ENCODE measurements at places on chromosomes 6 and 20. TPM values are rescaled to one million over a fixed set of nuclear protein-coding genes. Genes with fewer than 3 reads are reported as not detected.

DNA sequence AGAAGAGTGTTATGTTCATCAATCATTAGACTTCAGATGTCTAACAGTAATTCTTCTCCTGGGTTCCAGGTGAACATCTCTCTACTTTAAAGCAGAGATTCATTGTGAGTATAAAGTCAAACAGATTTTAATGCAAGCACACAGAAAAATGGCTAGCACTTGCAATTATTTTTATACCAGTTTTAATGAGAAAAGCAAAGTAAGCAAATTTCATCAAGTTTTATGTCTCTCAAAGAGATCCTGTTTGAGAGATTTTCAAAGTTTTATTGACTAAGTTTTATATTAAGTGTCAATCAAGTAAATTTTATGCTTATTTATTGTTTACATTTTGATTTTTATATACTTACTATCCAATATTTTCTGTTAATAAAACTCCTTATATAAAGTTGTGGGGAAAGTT is 1628.5 kb downstream of the HACE1 start:
- no peak for DNase-seq

- no peak for DNase-seq
These were observed at the start of gene DEFB121 for GRCh38 chr20:31406115-31406514. Gene DEFB121, minus strand, starts transcription at chr20:31406215. Its CDS starts 63 bp downstream, at chr20:31406152.

Gene HLA-C
- polyA plus RNA-seq: 42.1 TPM

Gene TGM6
- polyA plus RNA-seq: not detected

- DNase-seq: peak; percentile 45
These were observed 48.5 kb downstream of the FNDC1 start for GRCh38 chr6:159217595-159218275.

GRCh38 chr20:19802492-19803158 is 44.6 kb downstream of the RIN2 start:
- peak; percentile 76 for DNase-seq

GRCh38 chr20:12883507-12883885 is 125.3 kb upstream of the SPTLC3 start:
- DNase-seq: no peak

- no peak for DNase-seq
These were observed 123.0 kb downstream of the PREX1 start for GRCh38 chr20:48704761-48705160.

DNA sequence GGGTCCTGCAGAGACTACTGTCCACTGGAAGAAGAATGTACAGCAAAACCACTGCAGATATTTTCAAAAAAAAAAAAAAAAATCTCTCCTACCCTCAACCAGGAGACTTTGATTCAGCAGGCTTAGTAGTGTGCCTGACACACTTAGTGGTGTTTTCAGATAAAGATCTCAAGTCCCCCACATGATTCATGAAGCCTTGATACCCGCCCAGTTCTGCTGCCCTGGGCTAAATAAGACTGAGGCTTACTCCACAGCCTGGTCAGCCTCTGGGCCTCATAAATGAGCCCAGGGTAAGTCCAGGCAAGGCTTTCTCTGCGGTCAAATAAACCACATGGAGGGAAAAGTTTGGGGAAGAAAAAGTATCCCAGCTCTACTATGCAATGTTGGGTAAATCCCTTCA is 222.1 kb upstream of the ARID1B start:
- DNase-seq: no peak

- DNase-seq: no peak
These were observed 215.4 kb upstream of the THBS2 start for GRCh38 chr6:169469028-169469427.

GRCh38 chr6:17525637-17526036 is 74.5 kb upstream of the FAM8A1 start:
- no peak for DNase-seq

GRCh38 chr6:43950051-43950605 is 177.1 kb downstream of the MRPL14 start:
- DNase-seq: no peak

DNA sequence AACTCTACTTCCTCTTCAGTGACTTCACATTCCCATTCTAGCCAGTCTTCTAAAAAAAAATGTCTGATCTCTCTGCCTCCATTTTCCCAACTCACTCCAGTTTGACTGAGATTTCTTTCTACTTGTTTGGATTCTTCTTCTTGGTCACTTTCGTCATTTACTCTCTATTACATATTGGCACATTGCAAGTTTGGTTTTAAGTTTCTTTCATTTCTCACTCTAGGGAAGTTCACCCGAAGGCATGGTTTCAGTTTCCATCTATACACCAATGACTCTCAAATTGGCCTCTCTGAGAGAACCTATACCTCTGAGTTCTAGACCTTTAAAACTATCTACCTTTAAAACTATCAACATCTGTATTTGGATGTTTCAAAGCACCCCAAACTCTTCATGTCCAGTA is 51.3 kb downstream of the CD109 start:
- no peak for DNase-seq
